Naive B cell (primary cell): ENCODE measurements at places on chromosomes 12 and 14.

- DNase-seq, result no peak
Measured at GRCh38 chr12:108297895-108298760, 41.0 kb downstream of the CMKLR1 start.

GRCh38 chr12:87311206-87311605 is 718.0 kb downstream of the C12orf50 start:
- no peak for DNase-seq

DNA sequence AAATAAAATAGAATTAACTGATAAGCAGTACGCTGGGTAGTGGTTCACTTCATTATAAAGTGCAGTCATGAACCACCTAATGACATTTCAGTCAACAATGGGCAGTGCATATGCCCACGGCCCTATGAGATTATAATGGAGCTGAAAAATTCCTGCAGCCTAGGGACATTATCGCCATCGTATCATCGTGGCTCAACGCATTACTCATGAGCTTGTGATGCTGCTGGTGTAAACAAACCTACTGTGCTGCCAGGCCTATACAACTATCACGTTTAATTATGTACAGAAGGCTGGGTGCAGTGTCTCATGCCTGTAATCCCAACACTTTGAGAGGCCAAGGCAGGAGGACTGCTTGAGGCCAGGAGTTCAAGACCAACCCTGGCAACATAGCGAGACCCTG is 62.3 kb upstream of the TMEM263 start:
- no peak for DNase-seq

- peak; percentile 74 for DNase-seq
Measured at GRCh38 chr14:103546652-103547454, 15.6 kb downstream of the BAG5 start.

- no peak for DNase-seq
Measured at GRCh38 chr14:105711841-105712460, 185.6 kb downstream of the TMEM121 start.

- DNase-seq, result no peak
Measured at GRCh38 chr12:66251049-66251448, 51.2 kb upstream of the HELB start.

GRCh38 chr12:41701943-41702601 is 442.6 kb downstream of the GXYLT1 start:
- DNase-seq, result no peak

- no peak for DNase-seq
Measured at GRCh38 chr14:92277031-92277430, 45.9 kb upstream of the SLC24A4 start.

- peak; percentile 61 for DNase-seq
Measured at GRCh38 chr14:68248481-68249255, 429.1 kb downstream of the RAD51B start.

GRCh38 chr12:110555577-110556406 is 27.3 kb downstream of the PPTC7 start:
- no peak for DNase-seq

- peak; percentile 49 for DNase-seq
Measured at GRCh38 chr12:50110762-50111351, 1.2 kb upstream of the COX14 start.

GRCh38 chr12:12628013-12628412 is 16.3 kb downstream of the CREBL2 start:
- no peak for DNase-seq

- DNase-seq, result no peak
Measured at GRCh38 chr12:117084405-117085317, 14.6 kb downstream of the TESC start.

DNA sequence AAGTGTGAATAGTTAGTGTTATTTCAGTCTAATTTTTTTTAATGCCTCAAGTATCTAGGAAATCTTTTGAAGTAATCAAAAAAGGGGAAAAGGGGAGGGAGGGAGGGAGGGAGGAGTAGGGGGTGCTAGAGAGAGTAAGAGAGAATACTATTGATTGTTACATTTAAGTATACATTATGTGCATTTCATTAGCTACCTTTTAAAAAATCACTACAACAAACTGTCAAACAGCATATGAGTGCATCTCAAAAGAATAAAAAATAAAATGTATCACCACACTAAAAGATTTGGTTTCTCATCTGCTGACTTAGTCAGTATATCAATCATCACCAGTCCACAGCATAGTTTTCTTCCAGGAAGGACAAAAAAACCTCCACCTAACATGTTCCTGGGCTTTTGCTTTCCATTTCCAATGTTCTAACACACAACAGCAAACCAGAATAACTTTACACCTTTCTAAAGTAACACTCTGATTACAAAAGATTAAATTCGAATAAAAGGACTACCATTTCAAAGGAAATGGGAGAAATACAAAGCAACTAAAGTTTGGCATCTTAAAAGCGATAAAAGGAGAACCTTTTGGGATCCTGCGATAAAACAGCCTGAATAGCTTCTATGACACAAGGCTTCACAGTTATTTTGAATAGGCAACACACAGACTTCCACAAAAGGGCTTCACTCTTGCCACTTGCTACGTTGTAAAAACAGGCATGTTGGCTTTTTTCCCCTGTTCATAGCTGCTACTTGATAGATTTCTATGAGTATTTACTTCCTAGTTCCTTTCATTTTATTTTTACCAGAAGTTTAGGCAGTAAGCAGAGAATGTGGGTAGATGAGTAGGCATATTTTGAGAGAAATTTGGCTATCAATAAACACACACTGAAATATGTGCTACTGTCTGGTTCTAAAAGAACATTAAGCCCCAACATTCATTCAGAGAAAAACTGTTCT is 160.9 kb downstream of the EPS8 start:
- DNase-seq, result no peak

GRCh38 chr12:26767865-26768264 is 65.1 kb downstream of the ITPR2 start:
- DNase-seq, result no peak

- DNase-seq, result peak; percentile 33
Measured at GRCh38 chr12:42332301-42333285, 6.6 kb downstream of the PPHLN1 start.

DNA sequence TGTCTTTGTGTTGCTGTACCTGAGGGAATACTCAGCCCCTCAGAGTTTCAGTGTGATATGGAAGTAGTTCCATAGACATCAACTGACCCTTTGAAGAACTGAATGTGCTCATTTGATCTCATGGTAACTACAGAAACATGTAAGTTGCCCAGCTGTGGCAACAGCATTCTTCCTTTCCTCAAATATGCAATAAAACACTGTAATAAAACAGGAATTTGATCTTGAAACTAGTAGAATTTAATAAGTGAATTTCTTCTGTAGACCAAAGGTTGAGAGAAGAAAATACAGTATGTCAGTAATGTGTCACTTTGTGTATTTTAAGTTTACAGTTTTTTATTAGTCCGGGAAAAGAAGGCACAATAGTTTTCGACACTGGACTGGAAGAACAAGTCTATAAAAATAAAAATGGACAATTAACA is 31.9 kb downstream of the KCTD10 start:
- no peak for DNase-seq

- no peak for DNase-seq
Measured at GRCh38 chr12:6957741-6958608, 6.8 kb downstream of the PTPN6 start.

GRCh38 chr12:108234158-108234557 is 105.0 kb downstream of the CMKLR1 start:
- no peak for DNase-seq

- no peak for DNase-seq
Measured at GRCh38 chr12:80846952-80847351, 90.8 kb downstream of the LIN7A start.

DNA sequence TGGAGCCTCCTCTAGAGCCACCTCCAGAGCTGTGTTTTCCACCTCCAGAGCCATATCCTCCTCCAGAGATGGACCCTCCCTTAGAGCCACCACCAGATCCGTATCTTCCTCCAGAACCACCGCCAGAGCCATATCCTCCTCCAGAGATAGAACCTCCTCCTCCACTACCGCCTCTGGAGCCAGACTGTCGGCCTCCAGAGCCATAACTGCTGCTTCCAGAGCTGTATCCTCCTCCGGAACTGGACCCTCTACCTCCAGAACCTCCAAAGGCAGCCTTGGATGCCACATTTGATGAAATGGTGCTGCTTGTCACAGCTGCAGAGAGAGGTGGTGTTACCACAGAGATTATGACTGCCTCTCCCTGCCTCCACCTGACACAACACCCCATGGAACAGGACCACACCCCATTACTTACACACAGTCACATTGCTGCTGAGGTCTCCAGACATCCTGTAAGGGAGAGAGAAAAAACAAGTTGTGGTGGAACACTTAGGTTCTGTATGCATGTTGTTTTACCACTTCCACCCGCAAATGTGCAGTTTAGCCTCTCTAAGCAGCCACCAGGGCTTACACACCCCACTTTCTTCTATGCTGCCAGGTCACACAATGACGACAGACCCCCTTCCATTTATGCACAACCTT is 6.8 kb downstream of the KRT2 start:
- no peak for DNase-seq

DNA sequence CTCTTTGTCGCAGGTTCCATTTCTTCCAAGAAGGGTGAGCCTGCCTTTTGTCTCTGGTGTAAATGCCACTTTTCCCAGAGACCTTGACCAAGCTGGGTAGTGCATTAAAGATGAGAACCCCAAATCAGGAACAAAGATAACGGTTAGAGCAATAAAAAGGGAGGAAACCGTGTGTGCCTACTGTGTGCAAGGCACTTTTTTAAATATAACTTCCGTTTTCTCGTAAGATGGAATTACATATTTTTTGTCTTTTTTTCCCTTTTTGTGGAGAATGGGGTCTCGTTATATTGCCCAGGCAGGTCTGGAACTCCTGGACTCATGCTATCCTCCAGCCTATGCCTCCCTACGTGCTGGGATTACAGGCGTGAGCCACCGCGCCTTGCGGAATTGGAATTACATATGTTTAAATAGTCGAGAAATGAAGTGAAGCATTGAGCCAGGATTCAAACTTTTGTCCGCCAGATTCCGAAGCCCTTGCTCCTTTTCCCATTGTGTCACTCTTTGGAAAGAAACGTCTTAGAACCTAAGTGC is 506 bp upstream of the NABP2 start:
- DNase-seq, result no peak

GRCh38 chr12:34405286-34406227 is 383.3 kb downstream of the ALG10 start:
- DNase-seq, result no peak

DNA sequence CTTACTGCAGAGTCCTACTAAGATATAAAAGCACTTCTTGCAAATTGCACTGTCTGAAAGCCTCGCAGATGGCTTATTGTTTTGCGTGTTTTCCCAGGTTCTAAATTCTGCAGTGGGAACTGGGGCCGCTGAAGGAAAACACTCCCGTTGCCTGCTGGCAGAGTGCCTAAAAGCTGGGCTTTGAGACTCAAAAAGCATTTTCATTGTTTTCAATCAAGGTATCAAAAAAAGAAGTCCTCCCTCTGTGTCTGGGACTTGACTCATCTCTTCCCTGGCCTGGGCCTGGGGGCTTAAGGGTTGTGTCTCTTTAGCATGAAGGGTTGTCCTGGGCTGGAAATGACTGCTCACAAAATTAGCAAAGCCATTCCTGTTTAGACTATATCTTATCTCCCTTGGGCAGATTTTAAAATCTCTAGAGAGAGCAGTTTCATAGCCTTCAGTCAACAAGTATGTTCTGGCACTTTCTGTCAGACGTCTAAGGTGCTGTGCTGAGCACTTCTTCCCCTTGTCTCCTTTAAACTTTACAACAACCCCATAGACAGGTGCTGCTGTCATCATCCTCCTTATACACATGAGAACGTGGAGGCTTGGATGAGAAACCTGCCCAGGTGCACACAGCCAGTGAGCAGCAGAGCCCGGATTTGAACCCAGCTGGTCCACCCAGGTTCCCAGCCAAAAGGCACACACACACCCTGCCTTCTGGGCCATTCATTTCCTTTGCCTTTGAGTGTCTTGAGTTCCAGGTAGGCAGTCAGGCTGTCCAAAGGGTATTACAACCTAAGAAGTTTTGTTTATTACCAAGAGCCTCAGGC is 31.1 kb downstream of the ELK3 start:
- no peak for DNase-seq

GRCh38 chr14:30373053-30373452 is 185.9 kb upstream of the G2E3 start:
- no peak for DNase-seq

GRCh38 chr12:27549801-27550652 is 26.0 kb downstream of the PPFIBP1 start:
- DNase-seq, result no peak

- DNase-seq, result no peak
Measured at GRCh38 chr12:115343601-115344000, 659.6 kb upstream of the TBX3 start.

DNA sequence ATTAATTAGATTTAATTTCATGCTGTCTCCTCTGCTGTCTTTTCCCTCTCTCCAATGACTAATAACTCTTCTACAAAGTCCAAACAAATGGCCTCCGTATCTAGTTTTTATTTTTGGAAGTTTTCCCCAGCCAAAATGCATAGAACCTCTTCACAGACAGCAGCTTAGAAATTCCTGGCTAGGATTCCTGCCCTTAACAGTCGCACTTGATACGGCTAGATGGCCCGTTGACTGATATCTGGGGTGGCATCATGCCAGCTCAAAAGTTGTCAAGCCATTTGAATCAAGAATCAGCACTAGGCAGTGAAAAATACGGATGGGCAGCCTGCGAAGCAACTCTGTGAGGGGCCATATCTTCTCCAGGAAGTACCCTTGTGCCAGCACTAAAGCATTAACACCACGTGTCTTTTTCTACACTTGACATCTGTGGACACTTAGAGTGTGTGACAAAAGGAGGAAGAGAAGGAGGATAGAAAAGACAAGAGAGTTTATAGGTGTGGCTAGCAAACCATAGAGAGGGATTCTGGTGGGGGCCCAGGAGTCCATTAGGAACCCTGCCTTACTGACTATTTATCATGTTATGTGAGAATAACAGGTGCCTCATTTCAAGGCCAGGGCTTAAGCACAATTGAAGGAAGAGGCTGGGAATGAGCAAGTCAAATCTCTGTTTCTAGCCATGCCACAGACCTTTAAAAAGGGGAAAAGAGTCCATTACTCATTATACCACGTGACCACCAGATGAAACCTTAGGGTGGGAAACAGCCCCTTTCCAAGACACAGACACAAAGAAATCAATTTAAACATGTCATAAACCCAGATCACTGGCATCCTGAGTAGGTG is 39.2 kb upstream of the KRR1 start:
- DNase-seq, result no peak

DNA sequence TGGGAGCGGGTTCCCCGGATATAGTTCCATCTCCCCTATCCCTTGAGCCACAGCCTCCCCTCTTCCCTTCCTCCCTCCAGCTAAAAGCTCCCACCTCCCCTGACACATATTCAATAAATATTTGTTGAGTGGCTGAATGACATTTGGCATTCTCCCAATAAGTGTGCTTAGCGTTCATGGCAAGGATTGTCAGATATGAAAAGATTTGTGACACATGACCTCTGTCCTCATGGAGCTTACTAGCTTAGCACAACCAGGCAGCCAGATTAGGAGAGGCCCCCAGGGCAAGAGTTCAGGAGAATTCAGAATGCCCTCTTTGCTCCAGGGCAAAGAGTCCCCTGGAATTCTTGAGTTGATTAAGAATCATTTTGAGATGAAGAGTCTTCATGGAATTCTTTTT is 22.5 kb upstream of the SLC6A12 start:
- no peak for DNase-seq

GRCh38 chr12:12701457-12701856 is 5.5 kb upstream of the GPR19 start:
- DNase-seq, result no peak

GRCh38 chr12:111578276-111578970 is 20.7 kb downstream of the ATXN2 start:
- DNase-seq, result no peak

GRCh38 chr14:102238131-102238530 is 66.8 kb downstream of the MOK start:
- no peak for DNase-seq

- no peak for DNase-seq
Measured at GRCh38 chr14:76775695-76776427, 14.6 kb downstream of the VASH1 start.
